Muscle of back (tissue), 13 donors: ENCODE measurements at places on chromosomes 7 and 10. TPM values are rescaled to one million over a fixed set of nuclear protein-coding genes. Genes with fewer than 3 reads are reported as not detected.

The LIPM gene
- not detected for polyA plus RNA-seq

The UTF1 gene
- polyA plus RNA-seq = not detected

The CYP3A4 gene
- not detected for polyA plus RNA-seq

The CLEC5A gene
- polyA plus RNA-seq = 0.05 TPM

DNA sequence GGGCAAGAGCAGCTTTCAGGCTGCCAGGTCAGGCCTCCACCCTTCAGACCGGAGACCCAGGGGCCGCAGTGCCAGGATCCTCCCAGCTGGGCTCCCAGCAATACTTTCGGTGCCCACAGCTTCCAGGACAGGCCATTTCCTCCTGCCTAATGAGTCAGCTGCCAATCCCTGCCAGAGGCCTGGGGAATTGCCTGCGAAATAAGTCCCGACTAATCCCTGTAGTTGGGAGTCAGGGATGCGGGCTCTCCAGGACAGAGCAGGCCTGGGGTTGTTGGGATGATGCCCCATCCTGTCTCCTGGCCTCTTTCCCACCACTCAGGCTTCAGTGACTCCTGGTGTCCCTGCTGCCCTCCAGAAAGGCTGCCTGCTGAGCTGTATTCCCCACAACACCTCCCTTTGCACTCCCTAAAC, 143.5 kb upstream of the UNC5B start:
- DNase-seq = no peak

- DNase-seq = no peak
Measured at GRCh38 chr7:135362871-135363270, 129.2 kb downstream of the STRA8 start.

DNA sequence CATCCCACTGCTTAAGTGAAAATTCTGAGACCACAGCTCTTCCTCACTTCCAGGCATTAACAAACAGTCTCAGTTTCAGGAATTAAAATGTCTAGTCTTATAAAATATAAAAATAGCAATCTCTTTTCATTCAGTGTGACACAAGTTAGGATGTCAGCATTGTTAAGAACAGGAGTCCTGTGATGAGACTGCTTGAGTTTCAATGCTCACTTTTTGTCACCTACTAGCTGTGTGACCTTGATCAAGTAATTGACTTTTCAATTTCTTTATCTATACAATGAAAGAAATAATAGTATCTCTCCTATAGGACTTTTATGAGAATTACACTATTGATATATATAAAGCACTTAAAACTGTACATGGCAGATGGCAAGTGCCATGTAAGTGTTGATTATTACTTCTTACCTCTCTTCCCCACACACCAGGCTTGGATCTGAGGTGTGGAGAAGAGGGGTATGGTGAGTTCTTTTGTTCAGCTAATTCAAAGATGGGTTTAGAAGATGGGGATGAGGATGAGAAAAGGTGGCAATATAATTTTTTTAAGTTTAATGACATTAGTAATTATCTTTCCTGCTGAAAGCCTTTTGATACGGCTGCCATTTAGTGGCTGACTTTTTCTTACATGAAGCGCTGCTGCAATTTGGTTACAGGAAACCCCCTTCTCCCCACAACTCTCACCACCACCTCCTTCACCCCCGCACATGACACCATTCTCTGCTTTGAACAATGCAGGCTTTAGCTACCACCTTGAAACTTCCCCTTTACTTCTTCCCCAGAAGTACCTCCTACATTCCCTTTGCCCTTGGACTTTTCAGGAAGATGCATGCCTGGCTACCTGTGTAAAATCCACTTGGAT, 20.8 kb upstream of the HYAL4 start:
- DNase-seq = no peak

DNA sequence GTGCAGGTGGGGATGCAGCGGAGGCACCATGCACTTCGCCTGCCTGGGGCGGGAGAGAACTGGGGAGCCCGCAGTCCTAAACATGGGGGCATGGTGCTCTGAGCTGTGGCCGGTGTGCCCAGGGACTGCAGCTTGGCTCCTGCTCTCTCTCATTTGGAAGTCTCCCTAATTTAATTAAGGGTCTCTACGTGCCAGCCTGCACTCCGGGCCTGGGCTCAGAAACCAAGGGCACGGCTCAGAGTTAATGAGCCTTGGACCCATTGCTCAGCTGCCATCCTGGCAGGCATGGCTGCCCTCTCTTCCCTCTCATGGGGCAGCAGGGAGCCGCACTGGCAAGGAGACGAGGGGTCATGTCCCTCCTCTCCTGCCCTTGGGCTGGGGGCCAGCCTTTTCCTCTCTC, 115.6 kb downstream of the CDH23 start:
- DNase-seq = no peak
